ENCODE measurements at places on chromosomes 2 and 18.
A peak's percentile ranks its signal among the peaks of the same experiment; 100 is the strongest.

- no peak for DNase-seq
Measured at GRCh38 chr2:187301706-187302105, 146.3 kb downstream of the CALCRL start.

- no peak for DNase-seq
Measured at GRCh38 chr2:232852676-232853075, 17.4 kb upstream of the SNORC start.

- peak; percentile 21 for DNase-seq
Measured at GRCh38 chr2:146267093-146267492, 1577.7 kb upstream of the ACVR2A start.

- DNase-seq = no peak
Measured at GRCh38 chr2:218031771-218032257, 29.0 kb upstream of the TNS1 start.

DNA sequence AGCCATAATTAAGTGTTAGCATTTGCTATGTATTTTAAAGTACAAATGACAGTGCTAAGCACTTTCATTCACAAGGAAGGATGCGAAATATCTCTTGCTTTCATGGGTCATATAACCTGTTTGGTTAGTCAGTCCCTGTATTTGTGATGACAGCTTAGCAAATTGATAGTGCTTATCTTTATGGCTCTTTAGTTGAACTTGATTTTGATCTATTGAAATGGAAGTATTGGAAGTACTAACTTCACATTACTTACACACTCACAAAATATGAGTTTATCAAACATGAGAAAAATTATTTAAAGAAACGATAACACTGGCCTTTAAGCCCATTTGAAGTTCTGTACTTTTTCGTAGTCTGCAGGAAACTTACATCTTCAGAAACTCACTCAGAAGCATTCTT lies 97.4 kb upstream of the NEUROD1 start:
- no peak for DNase-seq

GRCh38 chr2:100137318-100137717 lies 5.1 kb downstream of the AFF3 start:
- peak; percentile 13 for DNase-seq

Measured in fibroblast of skin of right quadriceps (primary cell).